ENCODE measurements at places on chromosomes 2 and 18.

- no peak for DNase-seq
Measured at GRCh38 chr2:215841175-215841816, 172.1 kb downstream of the MREG start.

- DNase-seq = no peak
Measured at GRCh38 chr2:146221826-146222225, 1623.0 kb upstream of the ACVR2A start.

- no peak for DNase-seq
Measured at GRCh38 chr2:135744760-135745314, 3.2 kb downstream of the UBXN4 start.

DNA sequence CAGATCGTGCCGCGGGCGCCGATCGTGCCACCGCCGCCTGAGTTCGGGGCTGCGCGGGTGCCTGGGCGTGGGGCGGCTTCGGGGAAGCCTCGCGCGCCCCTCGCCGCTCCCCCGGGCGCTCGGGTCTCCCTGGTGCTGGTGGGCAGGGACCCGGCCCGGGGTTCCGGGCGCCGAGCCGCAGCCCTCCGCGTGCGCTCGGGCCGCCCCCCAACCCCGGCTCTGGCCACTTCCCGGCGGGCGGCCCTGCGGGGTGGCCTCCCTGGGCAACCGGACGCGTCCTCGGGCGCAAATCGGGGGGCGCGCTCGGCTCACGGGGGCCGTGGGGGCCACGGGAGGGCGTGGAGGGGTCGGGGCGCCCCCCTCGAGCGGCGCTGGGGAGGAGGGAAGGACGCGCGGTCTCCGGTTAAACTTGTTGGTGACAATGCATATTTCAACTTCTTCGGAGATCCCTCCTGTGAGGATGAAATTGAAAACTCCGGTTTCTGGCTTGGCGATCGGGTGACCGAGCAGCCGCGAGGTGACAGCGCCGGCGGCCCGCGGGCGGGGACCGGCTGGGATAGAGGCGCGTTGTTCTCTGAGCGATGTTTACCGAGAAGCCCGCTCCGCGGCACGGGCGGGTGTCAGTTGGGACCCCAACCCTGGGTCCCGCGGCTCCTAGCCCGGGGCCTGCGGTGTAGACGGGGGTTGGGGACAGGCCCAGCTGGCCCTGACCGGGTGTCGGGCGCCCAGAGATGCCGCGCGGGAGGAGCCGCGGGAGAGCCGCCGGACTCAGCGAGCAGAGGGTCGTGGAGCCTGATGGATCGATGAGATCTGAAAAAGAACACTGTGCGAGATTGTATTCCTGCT lies 676 bp downstream of the SH3BP4 start:
- DNase-seq = no peak

DNA sequence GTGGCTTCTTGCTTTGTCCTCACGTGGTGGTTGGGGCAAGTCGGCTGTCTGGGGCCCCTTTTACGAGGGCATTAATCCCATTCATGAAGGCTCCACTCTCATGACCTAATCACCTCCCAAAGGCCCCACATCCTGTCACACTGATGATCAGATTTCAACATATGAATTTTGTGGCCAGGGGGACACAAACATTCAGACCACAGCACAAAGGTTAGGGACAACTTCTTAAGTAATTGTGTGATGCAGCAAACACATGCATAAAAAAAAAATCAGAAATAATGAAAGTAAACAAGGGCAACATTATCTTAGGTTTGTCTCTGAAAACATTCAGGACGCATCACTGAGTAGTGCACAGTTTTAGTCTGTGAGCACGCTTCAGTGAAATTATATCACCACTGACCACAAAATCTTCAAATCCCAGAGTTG lies 54.2 kb upstream of the FRZB start:
- DNase-seq = no peak

- DNase-seq = no peak
Measured at GRCh38 chr2:177667626-177668025, 275.1 kb downstream of the AGPS start.

- DNase-seq = no peak
Measured at GRCh38 chr18:59267503-59268126, 5.6 kb downstream of the RAX start.

DNA sequence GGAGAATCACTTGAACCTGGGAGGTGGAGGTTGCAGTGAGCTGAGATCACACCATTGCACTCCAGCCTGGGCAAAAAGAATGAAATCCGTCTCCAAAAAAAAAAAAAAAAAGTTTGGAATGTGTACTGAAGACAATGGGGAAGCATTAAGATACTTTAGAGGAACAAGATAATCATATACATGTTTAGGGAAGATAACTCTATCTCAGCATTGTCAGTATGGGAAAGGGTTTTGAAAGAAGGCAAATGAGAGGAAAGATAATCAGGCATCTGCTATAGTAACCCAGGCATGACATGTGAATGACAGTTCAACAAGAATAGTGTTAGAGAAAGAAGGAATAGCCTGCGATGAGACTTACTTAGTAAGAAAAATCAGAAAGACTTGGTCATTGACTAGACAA lies 112.0 kb downstream of the ATAD2B start:
- no peak for DNase-seq

- DNase-seq = no peak
Measured at GRCh38 chr2:83686863-83687262, 772.2 kb downstream of the SUCLG1 start.

DNA sequence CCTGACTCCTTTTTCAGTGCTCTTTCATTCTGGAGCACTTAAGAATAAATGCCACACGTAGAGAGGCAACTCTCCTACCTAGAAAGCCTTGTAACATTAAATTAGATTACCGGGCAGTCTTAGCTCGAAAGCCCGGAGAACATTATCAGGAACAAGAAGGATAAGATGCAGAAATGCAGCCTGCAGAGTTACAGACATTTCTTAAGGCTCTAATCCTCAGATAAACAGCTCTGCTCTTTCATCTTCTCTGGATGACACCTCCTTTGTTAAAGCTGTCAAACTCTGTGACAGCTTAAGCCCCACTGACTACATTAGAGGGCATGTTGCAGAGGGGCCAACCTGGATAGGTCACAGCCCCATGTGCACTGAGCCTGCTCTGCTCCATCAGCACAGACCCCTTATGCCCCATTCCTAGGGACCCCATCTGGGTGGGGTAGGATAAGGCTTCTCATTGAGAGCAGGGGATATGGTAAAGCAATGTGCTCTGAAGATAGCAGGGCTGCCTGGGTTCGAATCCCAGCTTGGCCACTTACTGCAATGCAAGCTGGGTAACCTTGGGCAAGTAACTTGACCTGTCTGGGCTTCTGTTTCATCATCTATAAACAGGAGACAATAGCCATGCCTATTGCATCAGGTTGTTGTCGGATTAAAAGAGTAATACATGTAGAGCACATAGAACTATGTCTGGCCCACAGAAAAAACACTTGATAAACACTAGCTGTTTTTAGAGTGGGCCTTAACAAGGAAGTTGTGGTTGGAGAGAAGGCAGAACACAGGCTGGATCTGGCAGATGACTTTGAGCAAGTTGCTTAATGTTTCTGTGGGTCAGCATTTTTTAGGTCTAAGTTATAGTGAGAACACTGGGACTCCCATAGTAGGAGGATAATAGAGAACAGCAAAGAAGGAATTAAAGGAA lies 111.4 kb downstream of the THNSL2 start:
- DNase-seq = no peak

- peak; percentile 14 for DNase-seq
Measured at GRCh38 chr2:241035142-241035817, 36.9 kb downstream of the SNED1 start.

GRCh38 chr18:30150586-30151250 lies 891.8 kb downstream of the DSC3 start:
- DNase-seq = no peak

DNA sequence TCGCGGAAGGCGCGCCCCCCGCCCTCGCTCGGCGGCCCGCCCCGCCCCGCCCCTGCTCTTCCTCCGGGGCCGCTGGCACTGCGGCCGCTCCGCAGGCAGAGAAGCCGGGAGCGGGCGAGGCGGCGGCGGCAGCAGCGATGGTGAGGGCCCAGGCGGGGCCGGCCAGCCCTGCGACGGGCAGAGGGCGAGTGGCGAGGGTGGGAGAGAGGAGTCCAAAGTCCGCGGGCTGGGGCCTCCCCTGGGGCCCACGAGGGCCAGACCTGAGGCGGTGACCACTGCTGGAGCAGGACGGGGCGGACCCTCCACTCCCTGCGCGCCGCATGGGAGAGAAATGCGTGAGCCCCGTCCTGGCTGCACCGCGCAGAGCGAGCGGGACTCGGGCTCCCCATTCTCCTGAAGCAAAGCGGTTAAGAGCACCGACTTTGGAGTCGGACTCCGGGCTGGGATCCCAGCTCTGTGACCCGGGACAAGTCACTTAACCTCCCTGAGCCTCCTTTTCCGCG lies at the start of gene VAMP5:
Gene VAMP5, plus strand, starts transcription at position 78 of the 503 bp plus-strand sequence. Its CDS starts 60 bp downstream, at position 138.
- no peak for DNase-seq

GRCh38 chr2:104443145-104443544 lies 410.8 kb upstream of the POU3F3 start:
- DNase-seq = no peak

DNA sequence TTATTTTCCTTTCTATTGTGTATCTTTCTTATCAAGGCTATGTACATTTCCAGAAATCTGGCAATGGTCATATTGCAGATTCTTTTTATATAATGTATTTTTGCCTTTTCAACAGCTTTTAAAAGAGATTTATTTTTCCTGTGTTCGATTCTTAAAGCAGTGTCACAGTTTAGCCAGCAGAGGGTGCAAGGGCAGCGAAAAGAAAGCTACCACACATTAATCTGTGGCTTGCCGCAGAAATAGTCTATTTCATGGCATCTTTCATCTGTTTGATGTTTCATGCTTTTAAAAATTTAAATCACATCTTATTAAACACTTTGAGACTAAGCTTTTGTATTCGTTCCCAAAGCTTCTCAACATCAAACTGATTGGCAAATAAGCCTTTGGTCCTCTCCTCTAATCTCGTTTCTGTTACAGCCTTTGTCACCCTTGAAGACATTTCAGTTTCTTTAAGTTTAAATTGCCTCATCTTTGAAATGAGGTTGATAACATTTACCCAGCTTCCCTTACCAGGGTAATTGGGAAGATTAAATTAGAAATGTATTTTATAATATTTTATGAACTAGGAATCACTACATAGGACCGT lies 73.3 kb downstream of the PIK3C3 start:
- no peak for DNase-seq

DNA sequence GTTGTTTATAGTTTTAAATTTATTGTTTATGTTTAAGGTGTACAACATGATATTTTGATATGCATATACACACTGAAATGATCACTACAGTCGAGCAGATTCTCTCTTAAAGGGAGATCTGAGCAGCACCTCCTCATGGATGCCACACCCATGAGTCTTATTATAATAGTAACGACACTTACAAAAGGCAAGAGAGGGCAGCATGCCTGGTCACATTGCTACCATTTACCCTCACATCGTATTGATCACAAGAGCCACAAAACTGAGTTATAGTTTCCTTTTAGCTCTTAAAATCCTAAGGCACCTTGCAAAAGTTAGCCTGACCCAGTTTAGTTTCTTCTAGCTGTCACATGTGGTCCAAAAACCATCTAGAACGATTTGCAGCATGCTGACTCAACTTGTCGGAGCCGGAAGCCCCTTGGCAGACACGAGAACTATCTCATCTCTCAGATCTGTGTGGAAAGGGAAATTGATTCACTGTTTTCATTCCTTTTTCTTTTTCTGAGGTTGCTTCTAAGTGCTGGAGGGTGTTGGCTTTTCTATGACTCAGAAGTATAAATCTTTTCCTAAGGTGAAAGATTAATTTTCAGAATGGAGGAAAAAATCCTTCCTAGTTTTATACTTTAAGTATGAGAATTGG lies 85.3 kb downstream of the CDC42EP3 start:
- peak; percentile 49 for DNase-seq

- no peak for DNase-seq
Measured at GRCh38 chr18:26961839-26962238, 96.3 kb upstream of the AQP4 start.

- no peak for DNase-seq
Measured at GRCh38 chr2:231359441-231359840, 36.1 kb upstream of the B3GNT7 start.

GRCh38 chr2:164523726-164524125 lies 97.6 kb downstream of the GRB14 start:
- DNase-seq = no peak

- no peak for DNase-seq
Measured at GRCh38 chr2:160057356-160057755, 5.1 kb downstream of the PLA2R1 start.

DNA sequence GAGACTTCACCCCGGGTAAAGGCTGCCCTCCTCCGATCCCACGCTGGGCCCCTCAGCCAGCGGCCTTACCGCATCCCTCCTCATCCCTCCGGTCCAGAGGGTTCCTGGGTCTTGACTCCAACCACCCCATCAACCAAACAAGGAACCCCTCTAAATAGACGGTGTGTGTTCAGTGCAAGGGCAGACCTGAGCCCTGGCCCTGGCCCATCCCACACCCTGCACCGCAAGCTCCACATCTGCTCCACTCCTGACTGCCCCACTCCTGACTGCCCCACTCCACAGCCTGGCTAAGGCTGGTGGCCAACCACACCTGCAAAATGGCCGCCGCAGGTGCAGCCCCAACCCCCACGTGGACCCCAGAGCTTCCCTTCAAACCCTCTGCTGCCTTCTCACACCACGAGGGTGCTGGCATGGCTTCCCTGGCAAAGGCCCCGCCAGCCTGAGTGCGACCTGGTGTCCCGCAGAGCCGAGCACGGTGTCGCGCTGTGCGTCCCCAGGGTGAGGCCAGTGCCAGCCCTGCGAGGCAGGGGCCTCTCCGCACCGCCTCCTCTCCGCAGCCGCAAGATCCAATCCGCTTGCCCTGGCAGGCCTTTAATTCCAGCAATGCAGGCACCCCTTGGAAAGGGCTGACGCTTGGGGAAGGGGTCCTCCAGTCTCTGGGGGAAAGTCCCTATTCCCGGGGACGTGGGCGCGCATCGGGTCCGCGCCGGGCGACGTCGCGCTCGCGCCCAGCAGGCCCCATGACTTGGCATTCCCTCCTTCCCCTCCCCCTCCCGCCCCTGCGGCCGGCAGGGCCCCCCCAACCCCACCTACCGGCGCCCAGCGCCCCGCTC lies 1.5 kb downstream of the KIF1A start:
- no peak for DNase-seq

DNA sequence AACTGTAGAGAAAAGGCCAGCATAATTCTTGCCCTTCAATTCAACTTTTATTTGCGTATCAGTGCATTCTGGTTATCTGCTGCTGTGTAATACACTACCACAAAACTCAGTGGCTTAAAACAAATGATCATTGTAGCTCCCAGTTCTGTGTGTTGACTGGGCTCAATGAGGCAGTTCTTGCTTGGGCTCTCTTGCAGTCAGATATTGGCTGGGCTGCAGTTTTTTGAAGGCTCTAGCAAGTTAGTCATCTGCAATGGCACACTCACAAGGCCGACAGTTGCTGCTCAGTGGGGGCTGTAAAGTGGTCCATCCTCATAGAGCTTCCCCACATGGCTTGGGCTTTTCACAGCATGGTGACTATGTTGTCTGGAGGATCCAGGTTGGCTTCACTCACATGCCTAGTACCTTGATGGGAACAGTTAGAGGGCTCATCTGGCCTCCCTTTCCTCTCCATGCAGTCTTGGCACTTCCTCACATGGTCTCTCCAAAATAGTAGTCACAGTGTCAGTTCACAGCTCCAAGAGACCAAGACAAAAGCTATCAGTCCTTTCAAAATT lies 110.6 kb upstream of the TNP1 start:
- no peak for DNase-seq

Data from stimulated activated CD8-positive, alpha-beta memory T cell treated with anti-CD3 and anti-CD28 coated beads, Interleukin-4, amount 100 ng/mL, for 4 hours (primary cell).